ENCODE measurements at places on chromosomes 11 and 22.

GRCh38 chr11:78940500-78941225 lies 366.0 kb upstream of the NARS2 start:
- no peak for DNase-seq

GRCh38 chr11:70424765-70425344 lies 26.5 kb downstream of the CTTN start:
- DNase-seq = no peak

- no peak for DNase-seq
These were observed 36.3 kb downstream of the PPP2R1B start for GRCh38 chr11:111729831-111730311.

DNA sequence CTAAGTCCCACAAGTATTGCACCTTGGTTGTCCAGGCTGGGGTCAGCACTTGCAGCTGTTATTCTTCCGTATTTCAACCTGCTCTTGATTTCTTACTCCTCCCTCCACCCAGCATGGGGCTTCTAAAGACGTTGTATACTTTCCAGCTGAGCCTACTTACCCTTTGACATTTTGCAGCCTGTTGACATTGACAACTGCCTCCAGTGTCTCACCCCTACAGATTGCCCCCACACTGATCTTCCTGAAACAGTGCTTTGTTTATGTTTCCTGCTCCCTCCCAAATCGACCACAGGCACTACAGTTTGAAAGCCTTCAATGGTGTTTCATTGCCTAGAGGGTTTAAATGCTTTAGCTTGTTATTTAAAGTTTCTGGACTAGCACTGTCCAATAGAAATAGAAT lies 56.6 kb downstream of the FAM83F start:
- no peak for DNase-seq

GRCh38 chr11:69209421-69210309 lies 53.9 kb downstream of the SMIM38 start:
- DNase-seq = no peak

GRCh38 chr11:9142732-9143131 lies 51.3 kb upstream of the SCUBE2 start:
- DNase-seq = no peak
